ENCODE measurements at places on chromosomes 7 and 10.

DNA sequence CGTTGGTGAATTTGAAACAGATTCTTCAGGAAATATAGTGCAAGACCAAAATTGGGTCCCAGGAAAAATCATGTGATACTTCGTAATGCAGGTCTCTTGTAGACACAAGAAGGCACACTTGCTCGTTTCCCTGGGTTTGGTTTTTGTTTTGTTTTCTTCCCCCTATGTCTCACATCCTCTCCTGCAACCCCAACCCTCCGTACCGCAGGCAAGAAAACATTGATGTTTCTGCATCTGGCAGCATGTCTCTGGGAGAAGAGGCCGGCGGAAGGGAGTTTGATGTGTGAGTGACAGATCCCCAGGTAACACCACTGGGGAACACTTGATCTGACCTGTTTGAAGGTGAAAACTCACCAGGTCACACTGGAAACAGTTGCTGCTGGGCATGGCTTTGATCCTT lies 718.5 kb downstream of the AUTS2 start:
- peak overlapping the region; percentile 59 for H3K27ac ChIP-seq
- H3K4me1 ChIP-seq = peaks cover 36% of the 10 kb centered on the region
- H3K4me3 ChIP-seq = no peak overlapping the region
- no peak for DNase-seq
- H3K36me3 ChIP-seq = no peaks in the 10 kb centered on the region

DNA sequence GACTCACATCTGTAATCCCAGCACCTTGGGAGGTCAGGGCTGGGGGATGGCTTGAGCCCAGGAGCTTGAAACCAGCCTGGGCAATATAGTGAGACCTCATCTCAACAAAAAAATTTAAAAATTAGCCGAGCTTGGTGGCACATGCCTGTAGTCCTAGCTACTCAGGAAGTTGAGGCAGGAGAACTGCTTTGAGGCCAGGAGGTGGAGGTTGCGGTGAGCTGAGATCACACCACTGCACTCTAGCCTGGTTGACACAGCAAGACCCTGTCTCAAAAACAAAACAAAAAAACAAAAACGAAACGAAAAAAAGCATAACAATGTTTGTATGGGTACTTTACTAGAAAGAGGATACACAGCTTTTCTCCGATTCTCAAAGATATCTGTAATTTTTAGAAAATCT lies 31.8 kb downstream of the WNT16 start:
- no peak overlapping the region for H3K4me3 ChIP-seq
- no peaks in the 10 kb centered on the region for H3K4me1 ChIP-seq
- H3K27ac ChIP-seq = no peak overlapping the region
- H3K36me3 ChIP-seq = peaks cover 3% of the 10 kb centered on the region

- no peak for DNase-seq
- no peak overlapping the region for H3K27ac ChIP-seq
- H3K4me1 ChIP-seq = no peaks in the 10 kb centered on the region
- no peak overlapping the region for H3K4me3 ChIP-seq
These were observed 16.2 kb downstream of the FAM200A start for GRCh38 chr7:99535667-99536066.

GRCh38 chr10:103645141-103646054 lies 151.9 kb downstream of the NEURL1 start:
- H3K4me3 ChIP-seq = no peak overlapping the region
- peaks cover 98% of the 10 kb centered on the region for H3K4me1 ChIP-seq
- no peaks in the 10 kb centered on the region for H3K27me3 ChIP-seq
- no peak for DNase-seq
- no peaks in the 10 kb centered on the region for H3K36me3 ChIP-seq

DNA sequence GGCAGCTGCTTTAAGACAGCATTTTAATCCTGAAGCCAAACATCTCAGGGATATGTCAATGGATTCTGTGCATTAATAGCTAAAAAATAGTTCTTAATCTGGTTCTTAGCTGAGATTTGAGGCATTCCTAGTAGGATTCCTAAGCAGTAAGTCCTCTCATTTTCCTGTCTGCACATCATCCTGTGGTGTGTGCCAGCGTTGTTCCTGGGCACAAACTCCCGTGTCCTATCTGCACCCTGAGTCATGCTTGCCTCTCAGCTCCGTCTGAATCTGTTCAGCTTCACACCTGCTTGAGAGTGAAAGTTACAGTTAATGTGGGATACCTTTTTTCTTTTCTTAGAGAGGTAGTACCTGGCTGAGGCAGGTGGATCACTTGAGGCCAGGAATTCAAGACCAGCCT lies 19.5 kb downstream of the BAG3 start:
- H3K36me3 ChIP-seq = peaks cover 44% of the 10 kb centered on the region
- peak overlapping the region; percentile 79 for H3K27ac ChIP-seq
- H3K27me3 ChIP-seq = no peaks in the 10 kb centered on the region
- H3K4me3 ChIP-seq = no peak overlapping the region
- peaks cover 66% of the 10 kb centered on the region for H3K4me1 ChIP-seq

- H3K27ac ChIP-seq = no peak overlapping the region
- no peak overlapping the region for H3K4me3 ChIP-seq
- DNase-seq = no peak
- no peaks in the 10 kb centered on the region for H3K27me3 ChIP-seq
- peaks cover 17% of the 10 kb centered on the region for H3K4me1 ChIP-seq
These were observed 23.9 kb downstream of the SLC13A4 start for GRCh38 chr7:135704074-135704473.

- no peaks in the 10 kb centered on the region for H3K36me3 ChIP-seq
- H3K4me1 ChIP-seq = peaks cover 59% of the 10 kb centered on the region
- peak; percentile 82 for DNase-seq
- H3K27ac ChIP-seq = peak overlapping the region; percentile 97
- peak overlapping the region; percentile 85 for H3K4me3 ChIP-seq
- H3K27me3 ChIP-seq = no peaks in the 10 kb centered on the region
These were observed 830 bp upstream of the ZNF438 start for GRCh38 chr10:31032258-31033132.

DNA sequence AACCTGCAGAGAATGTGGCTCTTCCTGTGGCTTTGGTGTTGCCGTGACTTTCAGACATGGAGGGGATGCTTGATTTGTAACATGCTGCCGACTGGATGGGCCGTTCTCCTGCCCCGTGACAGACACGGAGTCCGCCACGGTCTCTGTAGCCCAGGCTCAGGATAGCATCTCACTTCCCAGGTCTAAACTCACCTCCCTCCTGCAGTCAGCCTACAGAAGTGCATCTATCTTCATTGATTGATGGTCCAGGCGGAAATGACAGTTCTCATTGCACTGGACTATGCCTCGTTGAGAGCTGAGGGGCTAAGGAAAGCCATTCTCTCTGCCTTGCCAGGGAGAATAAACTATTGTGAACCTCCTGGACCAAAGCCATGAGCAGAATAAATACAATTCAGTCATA lies 77.5 kb downstream of the CHN2 start:
- H3K27ac ChIP-seq = no peak overlapping the region
- no peak for DNase-seq
- H3K4me1 ChIP-seq = peaks cover 4% of the 10 kb centered on the region

- H3K4me3 ChIP-seq = no peak overlapping the region
- no peaks in the 10 kb centered on the region for H3K27me3 ChIP-seq
- H3K36me3 ChIP-seq = peaks cover 11% of the 10 kb centered on the region
These were observed 97.9 kb upstream of the MXI1 start for GRCh38 chr10:110109511-110109910.

DNA sequence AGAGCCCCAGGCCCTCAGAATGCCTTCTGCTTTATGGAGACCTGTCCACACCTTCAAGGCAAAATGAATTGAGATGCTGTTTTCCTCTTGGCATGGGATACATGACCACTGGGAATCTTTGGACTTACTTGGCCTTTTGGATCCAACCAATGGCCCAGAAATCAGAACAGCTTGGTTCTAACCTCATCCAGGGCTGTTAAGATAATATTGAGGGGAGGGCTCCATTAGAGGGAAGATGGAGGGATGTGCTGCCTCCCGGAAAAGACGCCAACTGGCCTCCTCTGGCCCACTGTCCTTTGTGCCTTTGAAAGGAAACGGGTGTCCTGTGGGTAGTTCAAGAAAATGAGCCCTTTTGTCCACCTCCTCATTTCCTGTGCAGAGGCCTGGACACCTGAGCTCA lies 530.9 kb downstream of the KCNMA1 start:
- no peak overlapping the region for H3K4me3 ChIP-seq
- H3K36me3 ChIP-seq = no peaks in the 10 kb centered on the region
- peaks cover 11% of the 10 kb centered on the region for H3K4me1 ChIP-seq
- H3K27ac ChIP-seq = peak overlapping the region; percentile 14
- no peak for DNase-seq
- H3K27me3 ChIP-seq = no peaks in the 10 kb centered on the region
